Activated T-cell treated with anti-CD3 and anti-CD28 coated beads for 1 hour (primary cell): ENCODE measurements at places on chromosomes 12 and 14.

GRCh38 chr12:24780697-24781368 is 168.1 kb downstream of the BCAT1 start:
- DNase-seq = no peak

DNA sequence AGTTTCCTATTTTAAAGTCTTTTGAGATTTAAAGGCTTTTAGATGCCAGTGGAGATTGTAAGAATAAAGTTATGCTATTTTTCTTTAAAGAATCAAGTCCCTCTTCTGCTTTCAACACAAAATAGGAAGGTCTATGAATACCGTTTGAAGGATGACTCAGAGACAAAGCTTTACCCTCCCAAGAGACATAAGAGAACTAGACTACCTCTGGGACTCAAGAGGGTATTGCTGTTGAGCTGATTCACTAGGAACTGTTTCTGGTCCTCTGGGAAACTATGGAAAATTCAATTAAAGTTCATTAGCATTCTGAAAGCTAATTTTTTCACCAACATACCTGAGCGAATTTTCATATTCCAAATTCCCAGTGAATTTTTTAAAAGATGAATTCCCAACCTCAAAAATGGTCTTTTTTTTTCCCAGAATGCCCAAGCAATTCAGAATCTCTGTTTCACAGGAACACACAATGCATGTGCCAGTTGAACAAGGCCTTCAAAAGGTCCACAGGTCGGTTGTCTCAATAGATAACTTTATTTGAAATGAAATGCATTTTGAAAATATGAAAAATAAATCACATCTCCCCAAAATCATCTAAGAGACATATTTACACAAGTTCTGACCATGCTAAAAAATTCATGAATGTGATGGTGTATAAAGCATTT is 6.5 kb downstream of the PHLDA1 start:
- no peak for DNase-seq

GRCh38 chr14:77406718-77407117 is 16.6 kb downstream of the NOXRED1 start:
- no peak for DNase-seq

DNA sequence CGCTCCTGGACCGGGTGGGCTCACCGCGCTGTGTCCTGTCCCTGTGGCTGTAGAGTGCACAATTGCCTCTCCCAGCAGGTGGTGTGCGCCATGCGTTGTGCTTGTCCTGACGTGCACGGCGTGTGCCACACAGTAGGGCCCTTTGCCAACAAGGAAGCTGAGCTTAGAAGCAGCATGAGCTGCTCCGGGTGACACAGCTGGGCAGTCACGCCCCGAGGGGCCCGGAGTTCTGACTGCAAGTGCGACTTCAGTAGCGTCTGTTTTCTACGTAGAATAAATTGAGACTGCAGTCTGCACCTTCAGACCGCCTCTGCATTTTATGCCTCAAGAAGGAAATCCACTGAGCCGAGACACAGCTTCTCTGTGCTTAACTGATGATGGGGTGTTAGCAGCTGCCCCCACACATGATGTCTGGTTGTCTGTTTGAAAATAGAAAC is 81.6 kb downstream of the ADGRD1 start:
- DNase-seq = no peak

- no peak for DNase-seq
These were observed 58.0 kb downstream of the DIP2B start for GRCh38 chr12:50562520-50563433.

DNA sequence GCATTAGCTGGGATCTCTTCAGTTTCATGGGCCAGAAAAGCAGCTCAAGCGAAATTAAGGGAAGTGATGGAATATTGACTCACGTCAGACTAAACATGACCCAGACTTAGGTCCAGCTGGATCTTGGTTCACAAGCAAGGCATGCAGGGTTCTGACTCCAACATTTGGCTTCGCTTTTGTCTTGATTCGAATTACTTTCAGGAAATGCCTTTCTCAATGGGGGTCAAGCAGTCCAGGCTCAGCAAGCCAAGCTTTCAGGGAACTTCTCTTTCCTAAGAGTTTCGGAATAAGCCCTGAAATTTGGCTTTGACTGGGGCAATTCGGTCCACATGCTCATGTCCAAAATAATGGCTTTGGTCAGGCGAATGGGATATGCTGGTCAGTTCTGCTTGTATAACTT is 678.7 kb upstream of the TMEM132C start:
- DNase-seq = no peak

DNA sequence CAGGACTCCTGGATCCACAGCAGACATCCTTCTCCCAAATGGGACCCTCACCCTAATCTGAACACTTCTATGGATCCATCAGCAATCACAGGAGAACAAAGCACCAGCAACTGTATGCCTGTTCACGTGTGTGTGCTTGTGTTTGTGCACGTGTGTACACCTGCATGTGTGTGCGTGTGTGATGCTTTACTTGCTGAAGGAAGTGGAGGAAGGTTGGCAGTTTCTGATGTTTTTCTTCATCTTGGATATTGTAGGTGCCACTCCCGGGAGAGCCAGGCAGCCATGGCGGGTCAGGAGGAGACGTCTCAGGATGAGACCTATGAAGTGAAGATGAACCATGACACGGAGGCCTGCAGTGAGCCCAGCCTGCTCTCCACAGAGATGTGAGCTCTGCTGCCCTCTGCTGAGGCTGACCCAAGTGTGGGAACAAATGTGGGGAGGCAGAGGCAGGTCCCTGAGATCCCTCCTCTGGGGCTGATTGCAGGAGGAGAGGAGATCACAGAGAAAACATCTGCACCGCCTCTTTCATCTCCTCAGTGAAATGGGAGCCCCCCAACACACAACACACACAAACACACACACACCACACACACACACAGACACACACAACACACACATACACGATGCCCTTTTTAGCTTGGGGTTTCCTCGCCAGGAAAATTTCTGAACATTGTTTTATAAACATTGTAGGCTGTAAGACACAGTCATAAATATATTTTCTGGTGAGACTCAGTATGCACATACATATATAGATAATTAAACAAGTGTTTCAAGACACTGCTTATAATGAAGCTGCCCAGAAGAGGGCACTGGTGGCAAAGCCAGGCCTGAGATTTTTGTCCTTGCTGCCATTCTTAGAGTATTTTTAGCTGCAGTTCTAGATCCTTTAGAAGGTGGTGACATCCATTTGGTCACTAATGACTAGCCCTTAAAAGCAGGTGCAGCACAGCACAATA is 112.2 kb upstream of the FKBP4 start:
- no peak for DNase-seq

DNA sequence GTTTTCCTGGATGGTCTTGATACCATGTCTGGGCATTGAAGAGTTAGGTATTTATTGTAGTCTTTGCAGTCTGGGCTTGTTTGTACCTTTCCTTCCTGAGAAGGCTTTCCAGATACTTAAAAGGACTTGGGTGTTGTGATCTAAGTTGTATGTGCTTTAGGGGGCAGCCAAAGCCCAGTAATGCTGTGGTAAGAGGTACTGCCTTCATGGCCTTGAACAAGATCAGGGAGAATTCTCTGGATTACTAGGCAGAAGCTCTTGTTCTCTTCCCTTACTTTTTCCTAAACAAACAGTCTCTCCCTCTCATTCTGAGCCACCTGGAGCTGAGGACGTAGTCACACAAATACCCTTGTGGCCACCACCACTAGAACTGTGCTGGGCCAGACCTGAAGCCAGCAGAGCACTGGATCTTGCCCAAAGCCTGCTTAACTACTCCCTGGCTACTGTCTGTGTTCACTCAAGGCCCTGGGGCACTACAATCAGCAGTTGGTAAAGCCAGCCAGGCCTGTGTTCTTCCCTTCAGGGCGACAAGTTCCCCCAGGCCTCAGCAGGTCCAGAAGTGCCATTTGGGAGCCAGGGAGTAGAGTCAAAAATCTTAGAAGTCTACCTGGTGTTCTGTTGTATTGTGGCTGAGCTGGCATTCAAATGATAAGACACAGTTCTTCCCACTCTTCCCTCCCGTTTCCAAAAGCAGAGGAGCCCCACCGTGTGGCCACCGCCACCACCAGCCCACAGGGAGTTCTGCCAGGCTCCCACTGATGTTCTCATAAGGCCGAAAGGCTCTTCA is 11.4 kb downstream of the PRORP start:
- DNase-seq = no peak

DNA sequence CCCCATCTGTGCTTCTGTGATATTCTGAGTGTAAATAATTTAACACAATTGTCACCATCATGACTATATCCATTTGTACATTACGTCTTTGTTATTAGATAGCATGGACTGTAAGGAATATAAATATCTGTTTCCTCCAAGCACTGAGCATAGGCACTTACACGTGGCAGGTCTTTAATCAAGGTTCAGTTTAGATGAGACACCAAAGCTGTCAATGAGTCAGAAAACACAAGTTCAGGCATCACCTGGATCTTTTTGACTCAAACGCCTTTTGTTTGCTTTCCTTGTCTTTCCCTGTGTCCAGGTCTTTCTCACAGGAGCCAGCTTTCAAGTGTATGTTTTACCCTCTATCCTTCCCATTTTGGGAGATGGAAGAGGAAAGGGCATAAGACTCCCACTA is 163.2 kb upstream of the CCDC198 start:
- DNase-seq = no peak

GRCh38 chr14:56686416-56686815 is 106.8 kb downstream of the TMEM260 start:
- DNase-seq = no peak

GRCh38 chr12:38402811-38403210 is 86.2 kb downstream of the ALG10B start:
- DNase-seq = no peak

- no peak for DNase-seq
These were observed 89.7 kb upstream of the MYF6 start for GRCh38 chr12:80617733-80618132.

- no peak for DNase-seq
These were observed 154.0 kb upstream of the NUDT4 start for GRCh38 chr12:93223440-93224426.

GRCh38 chr14:100629696-100630095 is 42.5 kb upstream of the BEGAIN start:
- no peak for DNase-seq

DNA sequence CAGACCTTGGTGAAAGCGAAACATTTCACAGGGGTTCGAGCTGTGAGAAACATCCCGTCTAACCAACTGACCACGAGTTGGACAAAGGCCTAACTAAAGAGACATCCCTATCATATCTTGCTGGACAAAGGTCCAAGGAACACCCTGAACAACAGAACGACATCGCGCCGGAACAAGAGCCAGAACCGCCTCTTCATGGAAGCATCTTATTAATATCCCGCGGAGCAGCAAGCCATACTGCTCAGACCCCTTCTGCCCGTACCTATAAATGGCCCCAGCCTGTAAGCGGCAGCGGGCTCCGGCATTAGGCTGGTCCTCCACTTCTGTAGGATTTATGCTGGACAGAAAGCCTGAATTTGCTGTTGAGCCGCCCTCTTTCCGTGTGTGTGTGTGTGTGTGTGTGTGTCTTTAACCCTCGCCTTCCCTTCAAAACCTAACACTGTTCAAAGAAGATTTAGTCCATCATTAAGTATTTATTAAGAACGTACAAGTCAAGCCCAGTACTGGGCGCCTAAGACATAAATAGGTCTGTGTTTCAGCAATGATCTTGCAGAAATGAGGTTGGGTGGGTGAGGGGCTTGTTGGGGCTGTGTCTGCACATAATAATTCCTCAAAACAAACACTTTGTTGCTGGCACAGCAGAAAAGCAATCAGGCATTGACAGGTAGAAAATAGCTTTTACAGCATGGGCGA is 1.9 kb downstream of the SLC6A15 start:
- DNase-seq = no peak

DNA sequence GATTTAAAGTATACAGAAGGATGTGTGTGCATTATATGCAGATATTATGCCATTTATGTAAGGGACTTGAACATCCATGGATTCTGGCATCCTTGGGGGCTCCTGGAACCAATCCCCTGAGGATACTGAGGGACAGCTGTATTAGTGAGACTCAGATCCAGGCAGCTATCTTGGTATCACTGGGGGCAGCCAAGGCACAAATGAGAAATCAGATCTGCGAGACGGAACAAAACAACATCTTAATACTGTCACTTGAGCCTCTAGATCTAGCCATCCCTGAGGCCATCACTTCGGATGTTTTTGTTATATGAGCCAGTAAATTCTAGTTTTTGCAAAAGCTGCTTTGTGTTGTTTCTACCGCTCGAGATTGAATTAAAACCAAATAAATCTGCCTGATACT is 175.1 kb upstream of the SFSWAP start:
- DNase-seq = no peak

- DNase-seq = no peak
These were observed 334.0 kb downstream of the NUAK1 start for GRCh38 chr12:105804591-105805265.
